ENCODE measurements at places on chromosomes 7 and 10. TPM values are rescaled to one million over a fixed set of nuclear protein-coding genes. Genes with fewer than 3 reads are reported as not detected.

EIF3A gene
- 100 TPM for total RNA-seq

PRKG1 gene
- total RNA-seq: 17.9 TPM

CHST15 gene
- total RNA-seq: 27.0 TPM

AKR1B15 gene
- total RNA-seq: 11.5 TPM

LRRC18 gene
- total RNA-seq: not detected

FOXK1 gene
- total RNA-seq: 28.5 TPM

EPO gene
- not detected for total RNA-seq

ACSM6 gene
- not detected for total RNA-seq

GSTO2 gene
- total RNA-seq: 13.8 TPM

XPNPEP1 gene
- 90.4 TPM for total RNA-seq

KCP gene
- 1.2 TPM for total RNA-seq

LRRD1 gene
- total RNA-seq: 0.49 TPM

OR2A5 gene
- not detected for total RNA-seq

GTF2IRD1 gene
- 33.6 TPM for total RNA-seq

RASSF4 gene
- 29.2 TPM for total RNA-seq

MRM2 gene
- 8.3 TPM for total RNA-seq

EVX1 gene
- 2.5 TPM for total RNA-seq

TMEM140 gene
- total RNA-seq: 20.4 TPM

MSMB gene
- total RNA-seq: not detected

CALHM3 gene
- total RNA-seq: not detected

OR6V1 gene
- not detected for total RNA-seq

ARHGEF35 gene
- total RNA-seq: 8.3 TPM

SEC23IP gene
- 15.5 TPM for total RNA-seq

SLC39A12 gene
- total RNA-seq: not detected

Data from vagina (tissue), 2 donors.